ENCODE measurements at places on chromosomes 5 and 9.

DNA sequence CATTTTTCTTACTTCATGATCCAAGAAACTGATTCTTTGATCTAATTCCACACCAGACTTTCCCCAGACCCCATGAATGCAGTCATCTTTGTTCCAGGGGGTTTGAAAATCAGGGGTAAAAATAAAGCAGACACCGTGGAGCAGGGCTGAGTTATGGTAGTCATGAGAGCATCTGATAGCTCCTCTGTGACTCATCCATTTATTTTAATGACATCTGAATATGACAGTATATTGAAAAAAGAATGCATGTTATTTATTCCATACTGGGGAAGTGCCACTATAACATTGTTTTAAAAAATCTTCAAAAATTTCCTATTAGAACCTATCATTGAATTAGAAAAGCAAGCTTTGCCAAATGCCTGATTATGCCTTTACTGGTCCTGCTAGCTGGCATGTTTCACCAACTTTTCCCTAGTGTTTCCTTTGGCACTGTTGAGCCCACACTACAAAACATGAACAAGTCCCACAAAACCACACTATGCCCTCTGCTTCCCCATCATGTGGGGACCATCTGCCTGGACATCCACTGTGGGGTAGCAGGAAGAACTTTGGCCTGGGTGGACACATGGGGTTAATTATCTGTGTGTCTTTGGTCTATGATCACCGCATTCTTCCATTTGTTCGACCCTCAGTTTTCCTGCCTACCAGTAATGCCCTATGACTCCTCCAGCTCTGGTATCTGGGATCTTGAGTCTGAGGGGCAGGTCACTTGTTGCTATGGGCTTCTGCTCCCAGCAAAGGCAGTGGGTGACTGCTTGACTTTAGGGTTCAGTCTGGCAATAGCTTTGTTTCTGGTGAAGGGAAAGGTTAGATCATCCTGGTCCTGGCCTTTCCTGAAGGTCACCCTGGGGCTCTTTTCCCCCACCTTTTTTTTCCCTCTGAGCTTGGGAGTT is 82.7 kb upstream of the PANK3 start:
- no peak for DNase-seq

DNA sequence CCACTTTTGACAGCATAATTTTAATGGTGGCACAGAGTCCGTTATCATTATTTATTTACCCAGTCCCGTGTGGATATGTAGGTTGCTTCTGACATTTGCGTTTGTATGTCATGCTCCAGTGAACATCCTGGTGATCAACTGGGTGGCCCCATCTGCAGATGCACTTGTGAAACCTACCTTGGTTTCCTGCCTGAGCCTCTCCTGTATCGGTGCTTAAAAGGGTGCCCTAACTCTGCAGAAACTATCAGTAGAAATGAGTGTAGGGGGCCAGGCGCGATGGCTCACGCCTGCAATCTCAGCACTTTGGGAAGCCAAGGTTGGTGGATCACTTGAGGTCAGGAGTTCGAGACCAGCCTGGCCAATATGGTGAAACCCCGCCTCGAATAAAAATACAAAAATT is 92.1 kb upstream of the IER5L start:
- no peak for DNase-seq

- no peak for DNase-seq
Observed at GRCh38 chr5:169343766-169344165, 42.8 kb upstream of the SLIT3 start.

GRCh38 chr9:110452227-110452801 is 114.7 kb upstream of the TXNDC8 start:
- no peak for DNase-seq

DNA sequence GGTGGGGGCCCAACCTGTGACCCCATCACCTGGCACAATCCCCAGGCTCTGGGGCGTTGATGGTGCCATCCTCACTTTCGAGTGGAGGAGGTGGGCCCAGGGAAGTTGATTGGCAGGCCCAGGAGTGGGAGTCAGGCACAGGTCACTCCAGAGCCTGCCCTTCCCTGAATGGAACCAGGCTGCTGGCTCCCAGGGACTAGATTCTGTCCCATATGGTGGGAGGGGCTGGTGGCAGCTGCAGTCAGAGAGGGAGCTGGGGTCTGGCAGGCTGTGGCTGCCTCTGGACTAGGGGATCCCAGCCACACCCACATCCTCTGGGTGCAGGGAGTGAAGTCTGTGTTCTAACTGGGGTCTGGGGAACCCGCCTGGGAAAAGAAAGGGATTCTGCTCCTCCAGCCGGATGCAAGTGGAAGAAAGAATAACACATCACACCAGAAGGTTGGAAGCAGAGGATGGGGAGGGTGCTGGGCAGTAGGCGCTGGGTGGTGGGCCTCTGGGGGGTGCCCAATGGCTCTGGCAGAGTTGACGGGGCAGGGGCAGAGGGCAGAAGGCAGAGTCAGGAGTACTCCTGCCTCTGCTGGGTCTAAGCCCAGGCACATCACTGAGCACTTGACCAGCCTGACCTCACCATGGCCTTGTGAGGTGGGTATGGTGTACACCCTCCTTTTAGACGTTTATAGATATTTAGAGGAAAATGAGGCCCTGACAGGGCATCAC is 25.8 kb downstream of the CEL start:
- DNase-seq = no peak

DNA sequence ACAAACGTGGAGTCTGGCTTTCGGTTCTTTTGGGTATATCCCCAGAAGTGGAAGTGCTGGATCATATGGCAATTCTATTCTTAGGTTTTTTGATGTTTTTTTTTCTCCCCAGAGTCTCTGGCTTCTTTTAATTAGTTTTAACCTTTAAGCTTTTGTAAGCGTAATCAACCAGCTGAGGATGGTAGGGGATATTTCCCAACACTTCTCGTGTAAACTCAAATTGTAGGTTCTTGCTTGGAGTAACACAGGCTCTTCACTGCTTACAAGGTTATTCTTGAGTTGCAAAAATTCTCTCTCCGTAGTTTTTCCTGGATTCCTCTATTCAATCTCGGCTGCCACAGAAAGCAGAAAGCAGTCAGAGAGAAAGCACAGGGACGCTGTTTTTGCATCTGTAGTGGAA is 11.9 kb downstream of the LAMC3 start:
- DNase-seq = no peak

GRCh38 chr5:1792842-1793266 is 6.8 kb downstream of the MRPL36 start:
- peak; percentile 47 for DNase-seq

- DNase-seq = no peak
Observed at GRCh38 chr5:62576570-62577170, 1.9 kb upstream of the LRRC70 start.

DNA sequence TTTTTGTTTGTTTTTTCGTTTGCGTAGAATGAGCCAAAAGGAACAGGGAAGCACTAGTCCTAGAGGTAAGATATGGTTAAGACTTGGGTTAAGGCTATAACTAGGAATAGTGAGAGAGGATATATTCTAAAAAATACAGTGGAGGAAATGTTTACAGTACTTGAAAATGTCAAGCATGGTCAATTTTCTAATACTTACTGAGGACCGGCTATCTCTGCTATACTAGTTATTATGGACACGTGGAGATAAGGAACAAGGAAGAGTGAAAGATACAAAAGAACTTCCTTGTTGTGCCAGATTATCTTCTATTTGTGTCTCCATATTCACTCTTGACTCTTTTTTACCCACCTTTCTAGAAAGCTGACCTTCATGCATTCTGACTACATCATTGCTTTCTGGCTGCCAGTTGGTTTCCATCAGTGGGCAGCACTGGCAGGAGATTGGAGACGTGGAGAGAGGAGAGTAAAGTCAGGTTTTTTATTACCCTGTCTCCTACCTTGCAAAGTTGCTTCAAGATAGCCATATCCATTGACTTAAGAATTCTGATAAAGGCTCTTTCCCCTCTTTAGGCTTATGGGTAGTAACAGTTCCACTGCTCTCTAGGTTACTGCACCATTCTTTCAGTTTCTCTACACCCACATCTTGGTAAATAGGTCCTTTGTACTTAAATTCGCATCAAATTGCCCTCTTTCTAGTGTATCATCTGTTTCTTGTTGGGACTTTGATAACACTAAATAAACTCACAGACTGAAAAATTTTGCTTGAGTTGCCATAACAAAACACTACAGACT is 9.0 kb upstream of the RFX3 start:
- DNase-seq = no peak

- no peak for DNase-seq
Observed at GRCh38 chr5:91296674-91297143, 86.4 kb downstream of the ARRDC3 start.
